ENCODE measurements at places on chromosomes 5 and 9.

DNA sequence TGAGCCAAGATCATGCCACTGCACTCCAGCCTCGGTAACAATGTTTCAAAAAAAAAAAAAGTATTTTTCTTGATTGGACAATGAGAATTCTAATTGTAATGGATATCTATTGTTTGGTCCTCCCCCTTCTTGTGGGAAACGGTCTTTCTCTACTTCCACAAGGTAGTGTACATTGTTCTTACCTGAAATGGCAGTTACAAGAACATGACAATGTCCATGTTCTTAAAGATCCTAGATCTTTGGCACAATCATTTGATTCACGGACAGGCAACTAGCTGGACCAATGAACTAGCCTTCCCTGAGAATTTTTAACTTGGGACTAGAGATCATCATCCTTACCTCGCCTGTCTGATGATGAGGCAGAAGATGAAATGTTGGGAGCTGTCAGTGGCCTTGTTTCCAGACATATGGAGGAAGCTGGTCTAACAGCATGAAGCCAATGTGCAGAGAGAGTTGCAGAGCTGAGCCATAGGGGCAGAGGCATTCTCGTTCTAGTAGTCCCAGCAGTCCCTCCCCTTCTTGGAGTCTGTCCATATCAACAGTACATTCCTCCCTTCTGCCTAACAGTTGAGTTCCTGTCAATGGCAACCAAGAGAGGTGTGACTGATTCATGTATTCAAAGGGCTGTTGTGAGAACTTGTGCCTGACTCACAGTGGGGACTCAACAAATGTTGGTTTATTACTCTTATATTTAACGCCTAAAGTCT, 2.1 kb upstream of the MARCHF6 start:
- no peak for DNase-seq

DNA sequence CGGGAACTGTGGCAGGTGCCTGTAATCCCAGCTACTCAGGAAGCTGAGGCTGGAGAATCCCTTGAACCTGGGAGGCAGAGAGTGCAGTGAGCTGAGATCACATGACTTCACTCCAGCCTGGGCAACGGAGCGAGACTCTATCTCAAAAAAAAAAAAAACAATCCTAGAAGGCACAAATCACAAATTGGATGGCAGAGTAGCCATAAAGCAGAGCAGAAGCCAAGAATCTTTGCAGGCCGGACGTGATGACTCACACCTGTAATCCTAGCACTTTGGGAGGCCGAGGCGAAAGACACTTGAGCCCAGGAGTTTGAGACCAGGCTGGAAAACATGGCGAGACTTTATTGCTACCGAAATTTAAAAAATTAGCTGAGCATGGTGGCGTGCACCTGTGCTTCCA, 9.2 kb upstream of the FUBP3 start:
- no peak for DNase-seq

- DNase-seq = no peak
These were observed 124.1 kb upstream of the STC2 start for GRCh38 chr5:173452119-173452905.

GRCh38 chr5:53825926-53826325, 265.5 kb downstream of the NDUFS4 start:
- no peak for DNase-seq

DNA sequence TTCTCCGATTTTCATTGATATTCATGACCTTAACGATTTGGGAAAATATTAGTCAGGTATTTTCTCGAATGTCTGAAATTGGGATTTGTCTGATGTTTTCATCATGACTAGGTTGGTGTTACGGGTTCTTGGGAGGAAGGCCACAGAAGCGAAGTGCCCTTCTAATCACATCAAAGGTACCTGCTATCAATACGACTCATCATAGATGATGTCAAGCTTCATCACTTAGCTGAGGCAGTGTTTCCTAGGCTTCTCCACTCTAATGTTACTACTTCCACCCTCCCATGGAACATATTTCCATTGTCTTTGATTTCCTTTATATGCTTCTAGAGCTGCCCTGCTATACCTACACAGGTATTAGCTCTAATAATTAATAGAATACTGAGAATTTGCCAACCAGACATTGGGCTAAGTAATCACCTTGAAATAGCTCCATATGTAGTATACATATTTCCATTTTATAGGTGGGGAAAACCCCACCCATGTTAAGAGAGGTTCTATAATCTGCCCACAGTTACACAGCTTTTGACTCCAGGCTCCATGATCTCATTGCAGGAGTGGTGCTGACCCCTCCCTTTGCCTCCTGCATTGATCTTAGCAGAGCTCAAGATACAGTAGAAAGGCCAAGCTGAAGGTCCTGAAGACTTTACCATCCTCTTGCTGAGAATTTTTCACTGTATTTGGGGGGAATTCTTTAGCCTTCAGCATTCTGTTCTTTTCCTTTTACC, 238.6 kb upstream of the ADAMTSL1 start:
- no peak for DNase-seq

GRCh38 chr5:128085413-128085812, 1.8 kb downstream of the SLC12A2 start:
- DNase-seq = no peak

DNA sequence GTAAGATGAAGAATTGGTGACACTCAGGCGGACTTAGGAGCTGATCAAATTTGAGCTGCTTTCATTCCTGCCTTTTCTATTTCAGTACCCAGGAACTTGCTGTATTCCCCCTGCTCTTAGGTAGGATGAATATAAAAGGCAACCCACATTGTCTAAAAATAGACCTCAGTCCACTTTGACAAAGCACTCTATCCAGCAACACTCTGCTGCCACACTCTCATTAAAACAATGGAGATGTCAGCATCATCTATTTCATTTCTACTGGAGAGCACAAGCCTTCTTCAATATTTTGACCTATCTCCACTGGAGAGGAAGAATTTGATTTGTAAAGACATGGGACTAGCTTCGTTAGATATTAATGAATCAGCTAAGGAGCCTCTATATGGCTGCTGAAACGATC, 468.4 kb downstream of the PTPRD start:
- DNase-seq = no peak

DNA sequence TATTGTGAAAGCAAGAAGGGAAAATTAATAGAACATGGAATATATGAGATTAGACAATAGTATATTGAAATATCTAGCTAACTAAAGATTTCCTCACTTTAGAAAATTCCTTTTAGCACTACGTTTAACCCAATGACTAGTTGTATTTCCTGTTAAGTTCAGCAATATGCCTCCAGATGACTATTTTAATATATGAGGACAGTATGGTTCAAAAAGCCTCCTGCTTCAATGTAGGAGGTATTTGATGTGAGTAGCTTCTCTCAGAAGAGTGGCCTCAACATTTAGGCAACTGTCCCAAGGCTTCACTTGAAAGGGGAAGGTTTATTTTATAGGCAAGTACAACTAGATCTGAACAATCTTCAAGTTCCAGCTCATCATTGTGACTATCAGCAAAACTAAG, 2.0 kb upstream of the MEF2C start:
- DNase-seq = no peak

DNA sequence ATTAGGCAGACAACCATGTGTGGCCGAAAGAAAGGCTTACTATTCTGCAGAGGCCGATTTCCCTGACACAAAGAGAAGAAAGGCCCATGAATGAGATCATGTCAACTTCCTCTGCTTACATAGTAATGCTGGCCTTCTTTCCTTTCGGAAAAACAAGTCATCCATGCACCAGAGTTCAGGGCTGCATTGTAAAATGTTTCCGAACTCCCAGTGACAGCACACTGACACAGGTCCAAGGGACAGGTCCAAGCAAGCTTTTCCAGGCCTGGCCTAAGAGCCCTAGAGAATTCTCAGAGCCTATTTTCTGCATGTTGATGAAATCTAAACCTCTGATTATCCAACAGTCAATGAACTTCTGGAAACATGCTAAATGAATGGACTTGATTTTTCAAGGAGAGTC, 140.9 kb downstream of the ZNF608 start:
- DNase-seq = no peak
